ENCODE measurements at places on chromosomes 13 and 19.

GRCh38 chr19:46390121-46390858, 23.1 kb downstream of the CCDC8 start:
- no peak for DNase-seq

GRCh38 chr13:39875111-39875987, 219.9 kb downstream of the COG6 start:
- DNase-seq = no peak

DNA sequence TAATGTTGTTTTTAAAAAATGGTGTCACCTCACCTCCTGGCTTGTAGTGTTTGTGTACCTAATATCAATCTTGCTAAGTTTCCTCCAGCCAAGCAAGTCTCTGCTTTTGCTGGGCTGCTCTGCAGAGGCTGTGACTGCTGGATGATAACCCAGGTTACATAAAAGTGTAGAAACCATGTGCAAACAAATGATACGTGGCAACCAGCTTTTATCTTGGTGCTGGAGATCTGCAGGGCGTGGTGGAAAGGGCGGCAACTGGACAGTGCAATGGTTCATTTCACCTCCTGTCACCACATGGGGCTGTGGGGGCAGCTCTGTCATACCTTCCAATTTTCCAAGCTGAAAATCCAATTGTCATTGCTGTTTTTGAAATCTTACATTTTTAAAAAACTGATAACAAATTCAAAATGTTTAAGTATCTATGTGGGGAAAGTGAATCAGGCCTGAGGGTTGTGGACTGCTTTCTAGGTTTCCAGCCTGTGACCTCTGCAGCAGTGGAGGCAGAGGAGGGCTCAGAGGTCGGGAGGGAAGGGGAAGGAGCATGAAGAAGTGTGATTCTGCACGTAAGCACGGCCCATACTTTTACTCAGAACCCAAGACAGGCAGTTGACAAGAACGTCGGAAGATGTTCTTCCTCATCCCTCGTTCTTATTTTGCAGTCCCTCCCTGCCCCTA, 9.7 kb downstream of the GPR42 start:
- no peak for DNase-seq

DNA sequence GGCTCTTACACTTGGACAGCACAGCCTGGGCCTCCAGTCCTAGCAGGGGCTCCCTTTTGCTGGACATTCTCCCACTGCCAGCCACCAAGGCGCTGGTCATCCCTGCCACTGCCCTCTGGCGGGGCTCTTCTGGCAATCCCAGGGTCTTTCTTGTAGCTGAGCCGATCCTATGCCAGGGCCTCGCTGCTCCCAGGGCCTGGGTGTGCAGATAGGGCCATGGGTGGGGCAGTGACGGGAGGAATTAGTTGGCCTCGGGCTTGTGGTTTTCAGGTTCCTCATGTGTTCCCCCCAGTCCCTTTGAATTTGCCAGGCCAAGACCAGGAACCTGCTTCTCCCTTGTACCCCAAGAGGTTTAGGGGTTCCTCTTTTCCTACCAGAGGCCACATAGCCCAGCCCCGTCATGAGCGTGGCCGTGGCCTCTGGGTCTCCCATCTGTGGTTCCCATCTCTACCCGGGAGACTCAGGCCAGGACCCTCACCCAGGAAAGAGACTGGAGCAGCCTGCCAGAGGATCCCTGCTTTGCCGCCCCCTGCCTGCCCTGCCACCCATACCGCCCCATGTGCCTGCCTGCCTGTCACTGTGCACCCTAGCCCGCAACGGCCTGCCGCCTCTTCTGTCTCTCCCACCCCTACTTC, 26.2 kb downstream of the TMED1 start:
- no peak for DNase-seq

DNA sequence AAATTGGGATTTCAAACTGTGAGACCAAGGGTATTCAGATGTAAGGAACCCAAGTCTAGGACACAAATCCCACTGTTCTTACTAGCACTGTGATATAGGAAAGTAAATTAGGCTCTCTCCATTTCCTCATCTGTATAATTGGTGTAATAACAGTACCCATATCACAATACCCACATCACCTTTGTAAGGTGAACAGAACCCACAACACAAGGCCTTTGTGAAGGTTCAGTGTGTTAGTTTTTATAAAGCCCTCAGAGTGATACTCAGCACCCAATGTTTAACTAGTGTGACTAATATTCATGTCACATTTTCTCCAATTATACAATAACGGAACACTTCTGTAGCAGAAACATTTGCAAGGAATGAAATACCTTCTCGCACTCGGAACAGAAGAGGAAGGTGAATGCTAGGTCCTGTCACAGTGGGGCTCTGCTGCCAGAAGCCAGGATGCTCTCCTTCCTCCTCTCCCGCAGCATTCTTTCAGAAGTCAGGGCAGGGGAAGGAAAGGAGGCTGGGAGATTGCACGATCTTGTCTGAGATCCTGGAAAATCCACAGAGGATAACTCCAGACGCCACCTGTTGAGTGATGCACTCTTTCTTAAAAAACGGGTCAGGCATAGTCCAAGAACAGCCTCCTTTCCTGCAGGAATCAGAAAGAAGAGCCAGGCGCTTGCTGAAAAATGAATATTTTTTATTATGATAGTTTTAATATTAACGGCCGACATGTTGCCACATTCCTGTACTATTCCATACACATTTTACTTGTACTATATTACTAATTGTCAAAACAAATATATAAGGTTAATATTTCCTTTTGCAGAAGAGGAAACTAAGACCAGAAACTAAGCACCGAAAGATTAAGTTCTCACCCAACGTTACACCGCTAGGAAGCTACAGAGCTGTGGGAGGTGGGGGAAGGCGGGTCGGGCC, 762 bp downstream of the ZNF45 start:
- DNase-seq = peak; percentile 3

DNA sequence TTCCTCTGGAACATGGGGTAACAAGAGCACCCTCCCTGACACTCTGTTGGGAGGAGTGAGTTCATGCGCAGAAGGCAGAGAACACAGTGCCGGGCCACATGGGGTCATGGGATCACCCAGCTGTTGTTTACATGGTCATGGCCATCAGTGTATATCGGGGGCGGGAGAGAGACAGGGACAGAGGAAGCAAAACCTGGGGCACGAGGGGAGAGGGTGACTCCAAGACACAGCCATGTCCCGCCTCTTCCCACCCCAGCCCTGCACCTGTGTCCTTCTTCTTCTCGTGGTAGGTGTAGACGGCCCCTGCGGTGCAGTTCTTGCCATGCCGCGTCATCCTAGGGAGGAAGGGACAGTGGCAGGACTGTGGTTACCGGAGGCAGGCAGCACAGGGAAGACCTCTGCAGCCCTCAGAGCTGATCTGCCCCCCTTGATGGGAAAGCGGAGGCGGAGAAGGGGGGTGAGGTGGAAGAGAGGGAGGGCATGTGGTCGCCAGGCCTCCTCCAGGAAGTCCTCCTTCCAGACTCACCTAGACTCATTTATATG, 19.9 kb downstream of the NOSIP start:
- no peak for DNase-seq

- no peak for DNase-seq
Measured at GRCh38 chr13:33144358-33144784, 128.1 kb downstream of the KL start.

- DNase-seq = no peak
Measured at GRCh38 chr19:19655051-19655594, 8.4 kb downstream of the ATP13A1 start.

- no peak for DNase-seq
Measured at GRCh38 chr13:20945952-20946383, 43.4 kb upstream of the XPO4 start.

- no peak for DNase-seq
Measured at GRCh38 chr13:47903836-47904235, 97.2 kb downstream of the SUCLA2 start.

GRCh38 chr19:44757735-44758505, 9.4 kb downstream of the BCL3 start:
- no peak for DNase-seq

DNA sequence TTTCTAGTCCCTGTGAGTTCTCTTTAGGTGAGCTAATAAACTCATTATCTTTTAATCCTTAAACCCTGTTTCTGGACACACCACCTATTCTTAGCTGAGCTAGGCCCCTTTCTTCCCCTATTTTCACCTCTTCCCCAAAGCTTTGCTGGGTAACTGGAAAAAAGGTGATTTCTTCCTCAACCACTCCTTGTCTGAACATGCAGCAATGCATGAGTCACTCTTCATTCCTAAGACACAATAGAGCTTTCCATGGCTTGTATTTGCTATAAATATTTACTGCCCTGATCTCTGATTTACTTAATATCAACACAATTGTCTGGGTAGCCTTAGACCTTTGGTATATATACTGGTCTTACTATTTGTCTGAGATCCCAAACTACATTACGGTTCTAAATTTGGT, 370.9 kb downstream of the KLF5 start:
- DNase-seq = no peak

DNA sequence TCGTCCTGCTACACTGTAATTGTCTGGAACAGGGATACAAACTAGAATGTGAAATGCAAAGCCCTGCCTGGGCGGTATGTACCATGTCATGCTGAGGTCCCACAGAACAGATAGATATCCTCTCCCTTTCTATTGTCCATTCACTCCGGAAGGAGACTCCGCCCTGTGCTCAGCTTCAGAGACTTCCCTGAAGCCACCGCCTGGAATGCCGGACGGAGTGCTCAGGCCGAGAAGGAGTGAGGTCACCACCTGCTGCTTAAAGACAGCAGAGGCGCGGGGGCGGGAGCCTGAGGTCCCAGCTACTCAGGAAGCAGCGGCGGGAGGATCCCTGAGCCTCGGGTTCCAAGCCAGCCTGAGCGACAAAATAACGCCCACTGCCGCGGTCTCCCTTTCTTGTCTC, 890 bp upstream of the ZNF611 start:
- no peak for DNase-seq

- DNase-seq = no peak
Measured at GRCh38 chr19:3338541-3339181, 27.7 kb upstream of the NFIC start.

GRCh38 chr13:51534041-51534817, 50.0 kb upstream of the WDFY2 start:
- DNase-seq = no peak

- no peak for DNase-seq
Measured at GRCh38 chr19:3513229-3514140, 7.4 kb downstream of the FZR1 start.

DNA sequence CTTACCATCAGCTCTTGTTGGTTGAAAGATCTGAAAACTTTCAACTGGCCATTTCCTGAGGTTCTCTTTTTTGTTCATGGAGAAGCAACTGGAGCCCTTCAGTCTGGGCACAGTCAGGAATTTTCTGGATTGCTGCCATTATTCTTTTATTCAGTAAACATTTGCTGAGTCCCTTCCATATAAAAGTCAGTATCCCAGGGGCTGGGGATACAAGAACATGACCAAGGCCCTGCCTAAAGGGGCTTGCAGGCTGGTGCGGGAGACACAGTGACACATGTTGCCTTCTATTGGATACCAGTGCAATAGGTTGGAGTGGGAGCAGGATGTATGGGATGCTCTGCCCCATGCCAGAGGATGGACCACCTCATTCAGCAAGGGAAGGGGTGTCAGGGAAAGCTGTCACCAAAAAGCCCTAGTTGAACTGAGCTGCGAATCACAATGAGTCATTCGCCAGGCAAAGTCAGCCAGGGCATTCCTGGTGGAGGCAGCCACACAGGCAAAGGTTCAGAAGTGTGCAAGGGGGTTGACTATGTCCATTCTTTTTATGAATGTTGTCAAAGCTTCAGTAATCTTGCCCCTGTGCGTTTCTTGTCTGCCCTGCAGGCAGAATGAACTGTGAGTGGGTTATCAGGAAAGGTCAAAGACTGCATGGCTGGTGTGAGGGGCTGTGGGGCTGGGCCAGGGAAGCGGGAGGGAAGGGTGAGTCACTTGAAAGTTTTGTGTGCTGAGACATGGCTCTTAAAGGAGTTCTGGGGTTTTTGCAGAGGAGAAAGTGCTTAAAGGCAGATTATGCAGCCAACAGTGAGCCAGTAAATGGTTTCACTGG, 395.9 kb downstream of the KCNRG start:
- DNase-seq = no peak

DNA sequence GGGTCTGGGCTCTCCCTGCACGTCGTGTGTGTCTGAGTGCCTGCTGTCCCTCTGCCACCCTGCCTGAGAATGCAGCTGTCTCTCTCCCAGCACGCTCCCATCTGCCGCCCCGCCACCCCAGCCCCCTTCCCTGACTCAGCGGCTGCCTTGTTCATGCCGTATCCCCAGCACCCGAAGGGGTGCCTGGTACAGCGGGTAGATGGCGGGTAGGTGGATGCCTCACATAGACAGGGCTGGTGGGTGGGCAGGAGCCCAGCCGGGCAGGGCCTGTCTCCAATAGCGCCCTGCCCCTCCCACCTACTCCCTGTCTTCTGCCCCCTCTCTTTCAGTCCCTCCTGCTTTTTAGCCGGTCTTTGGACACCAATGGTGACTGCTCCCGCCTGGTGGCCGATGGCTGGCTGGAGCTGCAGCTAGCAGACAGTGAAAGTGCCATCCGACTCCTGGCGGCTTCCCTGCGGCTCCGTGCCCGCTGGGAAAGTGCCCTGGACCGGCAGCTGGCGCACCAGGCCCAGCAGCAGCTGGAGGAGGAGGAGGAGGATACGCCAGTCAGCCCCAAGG, 30.3 kb downstream of the DHX34 start:
- no peak for DNase-seq
